Stimulated activated CD8-positive, alpha-beta memory T cell treated with anti-CD3 and anti-CD28 coated beads, Interleukin-4, amount 100 ng/mL, for 1 hour (primary cell): ENCODE measurements at places on chromosomes 2 and 18.

DNA sequence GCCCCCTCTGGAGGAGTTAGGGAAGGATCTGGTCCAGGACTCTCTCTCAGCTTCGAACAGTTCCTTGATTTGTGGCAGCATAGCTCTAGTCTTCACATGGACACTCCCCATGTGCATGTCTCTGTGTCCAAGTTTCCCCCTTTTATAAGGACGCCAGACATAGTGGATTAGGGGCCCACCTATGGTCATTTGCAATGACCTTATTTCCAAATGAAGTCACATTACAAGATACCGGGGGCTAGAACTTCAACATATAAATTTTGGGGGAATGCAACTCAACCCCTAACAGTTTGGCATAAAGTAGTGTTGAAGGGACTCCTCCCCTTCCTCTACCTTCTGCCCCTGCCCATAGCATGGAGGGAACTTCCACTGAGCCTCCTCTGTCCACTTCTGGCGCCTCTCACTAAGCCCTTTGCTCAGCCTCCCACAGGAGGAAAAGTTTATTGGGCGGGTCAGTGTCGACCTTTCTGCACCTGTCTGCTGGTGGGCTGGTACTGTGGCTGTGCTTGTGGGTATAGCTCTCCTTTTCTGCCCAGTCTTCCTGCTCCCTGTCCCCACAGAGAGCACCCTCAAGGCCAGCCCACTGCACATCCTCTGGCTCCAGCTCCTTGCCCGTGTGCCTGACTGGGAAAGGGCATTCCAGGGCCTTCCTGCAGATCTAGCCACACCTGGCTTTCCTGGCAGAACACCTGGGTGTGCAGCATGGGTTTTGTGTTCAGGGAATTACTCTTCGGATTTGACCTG, 5.5 kb downstream of the FABP1 start:
- DNase-seq: no peak

GRCh38 chr2:235666213-235666781, 172.5 kb downstream of the AGAP1 start:
- DNase-seq: no peak

GRCh38 chr2:56185582-56186046, 1.8 kb downstream of the CCDC85A start:
- no peak for DNase-seq

DNA sequence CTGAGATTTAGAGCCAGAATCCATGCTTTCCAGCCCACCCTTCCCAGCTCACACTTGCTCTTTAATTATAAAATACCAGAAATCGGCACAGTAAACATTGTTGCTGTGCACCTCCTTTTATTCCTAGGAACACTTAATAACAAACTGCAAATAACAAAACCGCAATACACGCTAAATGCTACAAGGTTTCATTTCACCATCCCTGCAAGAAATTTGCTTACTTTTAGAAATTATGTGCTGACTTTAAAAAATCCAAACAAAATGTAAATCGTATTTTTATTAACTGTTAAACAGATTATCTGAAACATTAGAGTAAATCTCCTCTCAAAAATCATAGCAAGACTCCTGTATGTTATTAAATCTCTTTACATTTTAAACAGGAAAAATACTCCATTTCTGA, 79.3 kb downstream of the TCF4 start:
- no peak for DNase-seq

DNA sequence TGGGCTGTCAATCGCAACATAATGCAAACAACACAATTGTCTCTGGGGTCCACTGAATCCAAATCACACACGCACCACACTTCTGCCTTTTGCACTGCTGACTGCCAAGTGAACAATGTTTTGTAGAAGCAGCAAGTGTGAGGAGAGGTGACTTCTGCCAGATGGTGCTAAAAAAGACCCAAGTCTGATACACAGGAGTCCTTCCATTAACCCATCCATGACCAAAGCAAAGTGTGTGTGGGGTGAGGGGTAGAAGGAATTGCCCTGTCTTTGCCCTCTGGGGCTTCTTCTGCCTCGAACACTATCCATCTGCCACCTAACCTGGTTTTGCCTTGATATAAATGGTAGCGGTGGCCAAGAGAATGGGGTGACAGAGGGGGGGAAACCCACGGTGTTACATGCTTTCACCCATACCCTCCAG, 50.0 kb downstream of the C2orf42 start:
- no peak for DNase-seq

DNA sequence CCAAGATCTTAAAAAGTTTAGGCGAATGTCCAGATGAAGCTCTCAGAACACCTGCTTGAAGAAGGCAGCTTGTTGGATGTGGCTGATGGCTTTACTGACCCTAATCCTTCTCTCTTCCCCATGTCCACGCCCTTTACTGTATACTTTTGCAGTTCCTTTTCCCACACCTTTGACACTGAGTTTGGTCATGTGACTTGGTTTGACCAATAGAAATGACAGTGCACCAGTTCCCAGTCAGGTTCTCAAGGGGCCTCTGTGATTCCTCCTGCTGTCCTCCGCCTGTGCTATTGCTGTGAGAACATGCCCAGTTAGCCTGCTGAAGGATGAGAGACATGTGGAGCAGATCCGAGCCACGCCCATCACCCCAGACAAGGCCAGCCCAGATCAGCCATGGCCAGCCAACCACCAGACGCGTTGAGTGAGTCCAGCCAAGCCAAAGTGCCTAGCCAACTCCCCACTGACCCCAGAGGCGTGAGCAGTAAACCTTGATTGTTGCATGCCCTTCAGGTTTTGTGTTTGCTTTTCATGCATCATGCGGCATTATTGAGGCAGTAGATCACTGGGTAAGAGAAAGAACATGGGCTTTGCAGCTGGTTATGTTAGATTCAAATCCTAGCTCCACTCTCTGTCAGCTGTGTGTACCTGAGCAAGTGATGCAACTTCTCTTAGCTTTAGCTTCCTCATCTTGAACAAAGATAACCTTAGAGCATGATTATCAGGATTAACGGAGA, 258.0 kb upstream of the SIX2 start:
- no peak for DNase-seq

GRCh38 chr2:240135706-240136012, 446 bp downstream of the COPS9 start:
- DNase-seq: no peak

DNA sequence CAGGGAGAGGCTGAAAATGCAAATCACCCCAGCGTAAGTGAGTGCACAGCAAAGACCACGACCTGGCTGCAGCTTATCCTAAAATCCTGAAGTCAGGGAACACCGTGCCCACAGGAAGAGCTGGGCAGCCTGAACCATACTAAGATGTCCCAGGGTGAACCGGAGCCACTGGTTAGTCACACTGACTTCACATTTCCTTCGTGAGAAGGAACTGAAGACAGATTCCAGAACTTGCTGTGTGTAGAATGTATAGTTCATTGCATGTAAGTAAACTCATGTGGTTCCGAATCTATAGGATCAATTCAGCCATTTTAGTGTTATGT, 84.6 kb upstream of the NDUFV2 start:
- no peak for DNase-seq

GRCh38 chr2:11862049-11862448, 115.6 kb downstream of the LPIN1 start:
- DNase-seq: no peak

GRCh38 chr2:201798252-201798913, 8.0 kb upstream of the CDK15 start:
- no peak for DNase-seq

DNA sequence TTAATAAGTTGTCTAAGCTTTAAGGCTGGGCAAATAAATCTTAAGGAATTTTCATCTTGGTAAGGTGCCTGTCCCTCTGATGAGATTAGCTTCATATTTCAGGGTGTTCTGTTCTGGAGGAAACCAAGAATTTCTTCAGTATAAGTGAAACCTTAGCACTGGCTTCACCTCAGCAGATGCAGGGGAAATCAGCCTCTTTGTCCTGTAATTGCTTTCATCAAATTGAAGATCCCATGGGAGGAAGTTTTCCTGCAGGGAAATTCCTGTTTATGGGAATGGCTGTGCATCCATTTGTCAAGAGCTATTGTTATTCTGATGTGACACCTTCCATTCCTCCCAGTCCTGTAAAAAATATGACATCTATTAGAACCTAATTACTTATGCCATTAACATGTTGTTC, 174.5 kb downstream of the PTPRM start:
- no peak for DNase-seq

DNA sequence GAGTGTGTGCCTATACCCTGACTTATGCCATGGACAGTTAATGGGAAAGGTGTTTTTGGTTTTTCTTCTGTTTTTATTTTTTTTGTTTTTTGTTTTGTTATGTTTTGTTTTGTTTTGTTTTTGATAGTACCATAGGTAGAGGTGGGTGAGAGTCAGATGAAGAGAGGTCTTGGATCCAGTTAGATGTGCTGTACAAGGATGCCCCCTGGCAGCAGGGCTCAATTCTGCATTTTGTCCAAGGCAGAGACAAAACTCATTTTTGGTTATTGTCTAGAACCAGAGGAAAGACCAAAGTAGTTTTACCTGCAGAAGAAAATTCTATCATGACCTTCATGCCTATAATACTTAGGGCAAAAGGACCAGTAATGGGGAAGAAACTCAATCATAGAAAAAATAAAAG, 48.5 kb downstream of the SLC5A7 start:
- no peak for DNase-seq

GRCh38 chr18:78571831-78572347, 407.7 kb upstream of the SALL3 start:
- no peak for DNase-seq

- DNase-seq: no peak
Measured at GRCh38 chr2:70894765-70895164, 40.9 kb upstream of the ATP6V1B1 start.

DNA sequence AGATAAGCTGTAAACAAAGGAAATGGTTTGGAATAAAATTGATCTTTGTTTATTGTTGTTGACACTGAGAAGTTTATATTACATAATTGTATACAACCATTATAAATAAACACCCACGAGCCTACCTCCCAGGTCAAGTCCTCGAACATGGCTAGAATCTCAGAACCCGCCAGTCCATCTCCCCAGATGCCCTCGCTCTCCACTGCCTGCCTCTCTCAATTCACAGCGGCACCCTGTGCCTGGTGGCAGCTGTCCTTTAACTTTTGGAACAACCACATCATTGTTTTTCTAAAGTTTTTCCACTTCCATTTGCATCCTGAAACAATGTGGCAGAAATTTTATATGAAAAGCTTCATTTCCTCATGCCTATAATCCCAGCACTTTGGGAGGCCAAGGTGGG, 52.2 kb upstream of the OTOS start:
- no peak for DNase-seq

DNA sequence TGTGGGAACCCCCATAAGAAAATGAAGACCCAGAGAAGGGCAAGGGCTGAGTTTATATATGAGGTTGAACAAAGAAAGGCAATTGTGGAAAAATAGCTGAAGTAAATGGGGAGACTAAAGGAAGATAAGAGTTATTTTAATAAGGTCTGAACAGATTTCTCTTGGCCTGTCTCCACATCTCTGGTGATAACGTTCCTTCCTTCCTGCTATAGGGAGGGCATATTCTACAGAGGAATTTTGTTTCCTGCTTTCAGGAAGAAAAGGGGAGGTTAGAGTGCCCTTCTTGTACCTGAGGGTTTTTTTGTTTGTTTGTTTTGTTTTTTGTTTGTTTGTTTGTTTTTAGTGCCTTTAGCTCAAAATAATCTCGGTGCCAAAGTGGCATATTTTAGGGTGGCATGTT, 31.6 kb downstream of the MOGAT1 start:
- DNase-seq: no peak

- DNase-seq: no peak
Measured at GRCh38 chr2:196329959-196330358, 158.6 kb upstream of the STK17B start.

GRCh38 chr2:28976584-28976983, 4.5 kb upstream of the TOGARAM2 start:
- DNase-seq: no peak

DNA sequence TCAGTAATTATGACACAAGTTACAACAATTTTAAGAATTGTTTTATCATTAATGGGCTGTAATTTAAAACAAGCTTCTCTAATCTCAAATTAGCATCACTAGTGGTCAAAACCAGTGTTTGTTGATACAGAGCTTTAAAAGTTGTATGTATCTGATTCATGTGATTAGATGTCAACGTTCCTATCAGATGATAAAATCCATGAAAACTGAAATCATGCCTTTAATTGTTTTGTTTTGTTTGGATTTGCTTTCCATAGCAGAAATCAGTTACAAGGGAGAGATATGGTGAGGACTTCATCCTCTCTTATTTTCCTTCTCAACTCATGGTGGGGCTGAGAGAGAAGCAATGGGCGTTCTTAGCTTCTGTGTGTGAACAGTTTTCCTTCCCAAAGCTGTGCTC, 469.6 kb downstream of the PID1 start:
- no peak for DNase-seq

GRCh38 chr2:50606860-50607259, 425.1 kb downstream of the NRXN1 start:
- DNase-seq: no peak

- no peak for DNase-seq
Measured at GRCh38 chr2:181954538-181954883, 31.1 kb upstream of the PPP1R1C start.
